NCI-H1105 (cell line): ENCODE measurements at places on chromosomes 16 and 17.
A peak's percentile ranks its signal among the peaks of the same experiment; 100 is the strongest.

GRCh38 chr16:79993629-79994209 lies 393.2 kb upstream of the MAF start:
- no peak for DNase-seq

- peak; percentile 31 for DNase-seq
Measured at GRCh38 chr17:78842881-78843565, 2.4 kb upstream of the USP36 start.

DNA sequence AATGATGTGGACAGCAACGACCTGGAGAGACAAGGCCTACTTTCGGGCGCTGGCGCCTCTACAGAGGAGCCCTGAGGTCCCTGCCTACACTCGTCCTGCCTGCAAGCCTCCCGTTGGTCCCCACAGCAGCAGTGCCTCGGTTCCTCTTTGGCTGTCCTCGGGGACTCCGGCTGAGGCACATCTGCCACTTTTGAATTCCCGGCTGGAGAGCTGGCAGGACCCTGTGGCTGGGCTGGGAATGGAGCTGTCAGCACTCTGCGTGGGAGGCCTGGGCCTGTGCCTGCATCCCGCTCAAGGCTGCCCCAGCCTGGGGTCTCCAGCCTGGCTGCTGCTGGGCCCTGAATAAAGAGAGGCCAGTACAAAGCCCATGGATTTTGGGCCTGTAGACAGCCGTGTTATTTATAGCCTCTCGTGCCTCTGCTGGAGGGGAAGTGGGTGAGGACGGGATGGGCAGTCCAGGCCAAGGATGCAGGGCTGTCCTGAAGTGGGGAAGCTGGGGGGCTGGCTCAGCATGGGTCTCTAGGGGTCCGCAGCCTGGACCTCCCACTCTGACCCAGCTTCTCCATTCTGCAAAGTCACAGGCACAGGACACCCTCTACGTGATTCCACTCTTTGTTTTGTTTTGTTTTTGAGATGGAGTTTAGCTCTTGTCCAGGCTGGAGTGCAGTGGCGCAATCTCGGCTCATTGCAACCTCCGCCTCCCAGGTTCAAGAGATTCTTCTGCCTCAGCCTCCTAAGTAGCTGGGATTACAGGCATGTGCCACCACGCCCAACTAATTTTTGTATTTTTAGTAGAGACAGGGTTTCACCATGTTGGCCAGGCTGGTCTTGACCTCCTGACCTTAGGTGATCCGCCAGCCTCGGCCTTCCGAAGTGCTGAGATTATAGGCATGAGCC lies 10.6 kb upstream of the SPNS2 start:
- no peak for DNase-seq

DNA sequence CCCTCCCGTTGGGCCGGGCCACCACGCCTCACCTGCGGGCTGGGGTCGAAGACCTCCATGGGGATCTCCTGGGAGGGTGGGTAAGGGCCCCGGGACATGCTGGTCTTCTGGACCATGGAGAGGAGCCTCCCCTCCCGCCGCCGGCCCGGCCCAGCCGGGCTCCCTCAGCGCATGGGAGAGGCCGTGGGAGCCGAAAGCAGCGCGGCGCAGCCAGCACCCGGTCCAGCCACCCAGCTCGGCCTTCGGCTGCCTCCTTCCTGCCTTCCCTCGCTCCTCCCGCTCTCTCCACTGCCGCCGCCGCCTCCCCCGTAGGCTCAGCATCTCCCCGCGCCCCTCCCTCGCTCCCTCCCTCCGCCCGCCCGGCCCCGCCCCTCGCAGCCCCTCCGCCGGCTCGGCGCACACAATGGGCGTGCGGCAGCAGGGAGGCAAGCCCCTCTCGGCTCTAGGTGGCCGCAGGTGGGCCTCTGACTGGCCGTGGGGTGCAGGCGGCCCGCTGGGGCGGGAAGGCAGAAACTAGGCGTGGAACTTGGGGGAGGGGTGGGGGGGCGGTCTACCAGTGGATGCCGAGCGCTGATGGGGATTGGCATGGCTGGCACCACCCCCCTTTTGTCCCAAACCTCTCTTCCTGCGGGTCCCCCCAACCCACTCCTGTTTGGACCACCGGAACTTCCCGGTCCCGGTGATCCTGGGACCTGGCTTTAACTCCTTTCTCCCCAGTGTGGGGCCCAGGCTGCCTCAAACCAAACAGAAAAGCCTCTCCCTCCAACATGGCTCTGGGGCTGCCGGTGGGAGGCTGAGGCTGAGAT lies at the start of gene CACNB1:
Gene CACNB1 (minus strand): TSS at position 290 of the 806 bp plus-strand sequence. CDS start 174 bp downstream, at position 116.
- peak; percentile 74 for DNase-seq

- no peak for DNase-seq
Measured at GRCh38 chr17:70139449-70139993, 29.8 kb upstream of the KCNJ2 start.

DNA sequence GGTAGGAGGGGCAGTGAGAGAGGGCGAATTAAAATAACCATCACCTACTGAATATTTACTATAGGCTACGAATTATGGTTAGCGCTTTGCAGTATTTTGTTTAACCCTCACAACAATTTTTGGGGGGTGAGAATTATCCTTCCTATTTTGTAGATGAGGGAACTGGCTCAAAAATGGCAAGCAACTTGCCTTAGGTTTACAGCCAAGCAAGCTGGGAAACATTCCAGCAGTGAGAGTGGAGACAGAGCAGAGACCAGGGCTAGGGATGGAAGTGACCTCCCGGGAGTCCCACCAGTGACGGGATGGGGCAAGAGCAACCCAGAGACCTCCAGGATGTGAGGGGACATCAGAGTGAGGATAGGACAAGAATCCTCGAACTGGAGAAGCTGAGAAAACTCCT lies 352 bp upstream of the VMO1 start:
- no peak for DNase-seq

GRCh38 chr17:34269969-34270368 lies at the start of gene CCL7:
Gene CCL7, plus strand, starts transcription at chr17:34270221. Its CDS starts 70 bp downstream, at chr17:34270291.
- no peak for DNase-seq

GRCh38 chr17:3867606-3868005 lies 21.6 kb upstream of the NCBP3 start:
- DNase-seq = no peak

DNA sequence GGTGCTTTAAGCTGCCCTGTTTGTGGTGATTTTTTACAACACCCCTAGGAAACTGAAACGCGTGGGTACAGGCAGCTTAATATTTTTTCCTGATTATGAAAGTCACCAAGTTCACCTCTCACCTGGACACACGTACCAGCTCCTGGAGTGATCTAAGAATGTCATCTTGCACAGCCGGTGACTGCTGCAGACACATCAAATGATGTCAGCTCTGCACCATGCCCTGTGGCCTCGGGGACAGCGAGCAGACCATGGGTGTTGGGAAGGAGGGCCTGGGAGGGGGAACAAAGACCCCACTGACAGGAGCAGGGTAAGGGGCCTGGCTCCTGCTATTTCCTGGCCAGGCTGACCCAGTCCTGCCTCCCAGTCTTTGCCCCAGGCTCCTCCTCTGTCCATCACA lies 272.7 kb downstream of the PARN start:
- DNase-seq = no peak

- DNase-seq = no peak
Measured at GRCh38 chr17:19308398-19308797, 54.1 kb downstream of the B9D1 start.
